ENCODE measurements at places on chromosomes 4 and X. TPM values are rescaled to one million over a fixed set of nuclear protein-coding genes. Genes with fewer than 3 reads are reported as not detected.

The PPBP gene
- total RNA-seq: not detected

The GCNA gene
- 0.66 TPM for total RNA-seq

The EDA2R gene
- 9.3 TPM for total RNA-seq

DNA sequence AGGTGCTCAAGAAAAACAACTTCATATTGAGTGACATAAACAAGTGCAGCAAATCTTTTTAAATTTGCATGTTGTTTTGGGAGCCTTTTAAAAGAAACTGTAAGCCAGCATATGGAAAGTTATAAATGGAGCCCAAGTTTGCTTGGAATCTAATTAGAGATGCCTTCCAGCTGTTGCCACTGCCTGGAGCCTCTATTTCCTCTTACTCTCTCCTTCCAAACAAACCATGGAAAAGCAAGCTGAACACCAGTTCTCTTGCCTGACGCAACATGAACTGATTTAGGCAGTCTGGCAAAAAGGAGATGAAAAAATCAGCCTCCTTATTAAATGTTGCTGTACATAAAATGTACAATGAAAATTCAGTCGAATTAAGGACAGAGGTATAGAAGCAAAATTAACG is 21.5 kb downstream of the ARSJ start:
- H3K27ac ChIP-seq: no peak overlapping the region
- peaks cover 8% of the 10 kb centered on the region for H3K4me1 ChIP-seq
- no peak overlapping the region for H3K4me3 ChIP-seq
- H3K27me3 ChIP-seq: no peaks in the 10 kb centered on the region
- H3K36me3 ChIP-seq: no peaks in the 10 kb centered on the region

- no peak overlapping the region for H3K4me3 ChIP-seq
- H3K27ac ChIP-seq: no peak overlapping the region
- H3K36me3 ChIP-seq: no peaks in the 10 kb centered on the region
- peaks cover 5% of the 10 kb centered on the region for H3K27me3 ChIP-seq
- no peak for DNase-seq
Observed at GRCh38 chr4:56786955-56787354, 34.5 kb downstream of the SPINK2 start.

- DNase-seq: no peak
- no peaks in the 10 kb centered on the region for H3K4me1 ChIP-seq
- H3K27ac ChIP-seq: no peak overlapping the region
Observed at GRCh38 chrX:16852617-16853179, 17.5 kb downstream of the RBBP7 start.

DNA sequence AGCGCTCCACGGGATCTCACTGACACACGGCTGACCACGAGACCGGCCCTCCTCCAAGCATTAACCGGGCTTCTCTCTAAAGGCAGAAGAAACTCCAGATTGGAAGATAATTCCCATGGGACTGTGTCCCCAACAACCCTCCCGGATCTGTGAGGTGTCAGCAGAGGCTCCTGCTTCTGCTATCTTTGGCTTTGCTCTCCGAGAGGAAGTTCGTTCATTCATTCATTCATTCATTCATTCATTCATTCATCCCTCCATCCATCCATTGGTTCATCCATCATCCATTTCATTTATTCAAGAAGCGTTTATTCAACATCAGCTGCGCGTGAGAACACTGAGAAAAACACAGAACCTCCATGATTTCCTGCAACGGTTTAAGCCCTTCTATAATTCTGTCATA is 11.5 kb downstream of the ADRA2C start:
- 0 out of 3 replicates have a peak, but pooled peaks cover 7% of the 10 kb centered on the region for H3K27me3 ChIP-seq
- H3K36me3 ChIP-seq: no peaks in the 10 kb centered on the region
- peaks cover 85% of the 10 kb centered on the region for H3K4me1 ChIP-seq
- no peak overlapping the region for H3K27ac ChIP-seq

DNA sequence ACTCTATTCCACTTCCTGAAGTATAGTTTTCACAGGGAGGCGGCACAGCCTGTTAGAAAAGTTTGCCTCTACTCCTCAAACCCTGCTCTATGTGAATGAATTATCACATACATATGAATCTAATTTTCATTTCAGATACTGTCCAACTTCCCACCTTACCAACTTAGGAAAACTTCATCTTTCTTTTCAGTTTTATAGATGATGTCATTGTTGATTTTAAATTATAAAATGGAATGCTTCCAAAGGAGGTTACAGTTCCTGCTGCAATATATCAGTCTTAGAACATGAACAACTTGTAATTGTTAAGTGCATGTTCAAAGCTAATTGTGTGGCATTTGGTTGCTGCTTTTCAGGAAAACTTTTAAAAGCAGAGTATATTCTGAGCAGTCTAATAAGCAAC is 92.4 kb downstream of the NEUROG2 start:
- H3K4me3 ChIP-seq: no peak overlapping the region
- no peaks in the 10 kb centered on the region for H3K36me3 ChIP-seq
- no peaks in the 10 kb centered on the region for H3K4me1 ChIP-seq
- H3K27me3 ChIP-seq: no peaks in the 10 kb centered on the region

DNA sequence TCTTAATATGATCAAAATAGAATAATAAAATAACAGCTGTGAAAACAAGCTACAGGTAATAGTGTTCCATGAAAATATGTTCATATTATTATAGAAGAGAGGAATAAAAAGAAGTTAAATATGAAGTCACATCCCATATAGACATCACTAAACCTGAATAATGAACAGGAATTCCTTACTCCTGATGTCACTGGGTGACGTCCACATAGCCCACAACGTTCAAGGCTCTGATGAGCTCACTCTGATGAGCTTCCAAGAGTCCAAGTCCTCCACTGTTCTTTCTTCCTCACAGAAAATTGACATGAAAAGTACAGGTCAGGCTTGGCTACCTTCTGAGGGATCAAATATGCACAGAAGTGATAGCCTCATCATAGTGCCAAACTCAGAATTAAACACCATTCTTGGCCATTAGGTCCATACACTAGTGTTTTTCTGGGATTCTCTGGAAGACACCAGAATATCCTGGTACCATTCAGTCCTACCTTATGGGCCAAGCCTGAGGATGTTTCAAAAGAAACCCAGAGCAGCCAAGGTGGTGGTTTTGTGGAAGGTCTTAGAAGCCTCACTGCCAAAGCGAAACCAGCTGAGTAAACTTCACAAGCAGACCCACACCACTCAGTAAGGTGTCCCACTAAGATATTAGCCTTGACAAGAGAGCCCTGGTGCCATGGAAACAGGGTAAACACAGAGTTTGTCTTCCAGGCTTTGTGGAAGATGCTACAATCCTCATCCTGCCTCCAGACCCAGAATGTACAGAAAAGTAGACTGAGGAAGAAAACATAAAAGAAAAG is 138.4 kb upstream of the HHIP start:
- no peaks in the 10 kb centered on the region for H3K27me3 ChIP-seq
- no peak overlapping the region for H3K27ac ChIP-seq
- H3K36me3 ChIP-seq: no peaks in the 10 kb centered on the region
- no peaks in the 10 kb centered on the region for H3K4me1 ChIP-seq
- DNase-seq: no peak

DNA sequence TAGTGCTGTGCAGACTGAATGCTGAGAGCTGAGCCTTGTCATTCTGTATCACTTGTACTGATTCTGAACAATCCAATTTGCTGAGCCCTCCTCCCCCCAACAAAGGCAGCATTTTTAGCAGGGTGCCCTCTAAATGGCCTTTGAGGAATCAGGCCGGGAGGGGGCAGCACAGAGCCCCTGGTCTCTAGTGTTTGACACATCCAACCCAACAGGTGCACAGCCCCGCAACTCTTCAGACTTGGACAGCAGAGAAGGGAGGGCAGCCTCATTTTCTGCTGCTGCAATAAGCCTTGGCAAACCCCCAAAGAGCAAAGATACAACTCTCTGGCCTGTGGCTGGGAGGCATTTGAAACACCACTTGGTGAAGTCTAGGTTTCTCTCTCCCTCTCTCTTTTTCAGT is 3.4 kb downstream of the ATP1B4 start:
- H3K27me3 ChIP-seq: no peaks in the 10 kb centered on the region
- H3K4me3 ChIP-seq: no peak overlapping the region
- no peaks in the 10 kb centered on the region for H3K4me1 ChIP-seq
- no peaks in the 10 kb centered on the region for H3K36me3 ChIP-seq
- DNase-seq: peak; percentile 6
- H3K27ac ChIP-seq: no peak overlapping the region

- no peaks in the 10 kb centered on the region for H3K27me3 ChIP-seq
- DNase-seq: no peak
- H3K4me1 ChIP-seq: no peaks in the 10 kb centered on the region
Observed at GRCh38 chrX:15948318-15948660, 93.7 kb upstream of the AP1S2 start.

DNA sequence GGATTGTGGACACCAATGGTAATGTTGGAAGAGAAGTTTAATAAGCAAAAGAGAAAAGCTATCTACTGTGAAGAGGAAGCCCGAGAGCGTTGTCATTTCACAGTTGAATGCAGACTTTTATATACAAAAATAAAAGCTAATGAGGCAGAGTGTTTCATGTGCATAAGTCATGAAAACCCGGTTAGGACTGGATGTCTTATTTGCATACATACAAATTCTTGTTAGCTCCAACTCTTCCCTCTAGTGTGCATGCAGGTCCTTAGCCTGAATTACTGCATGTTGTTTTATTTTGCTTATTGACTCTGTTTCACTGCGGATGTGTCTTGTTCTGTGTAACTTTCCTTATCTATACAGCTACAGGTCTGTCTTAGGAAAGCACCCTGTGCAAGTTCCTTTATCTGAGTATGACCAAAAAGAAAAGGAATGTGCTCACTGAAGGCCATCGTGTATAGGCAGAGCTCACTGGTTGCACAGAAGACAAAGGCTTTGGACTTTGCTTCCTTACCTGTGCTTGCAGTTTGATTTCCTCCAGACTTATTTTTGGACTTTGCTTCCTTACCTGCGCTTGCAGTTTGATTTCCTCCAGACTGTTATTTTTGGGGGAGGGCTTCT is 25.1 kb upstream of the UGT2B11 start:
- H3K4me3 ChIP-seq: no peak overlapping the region
- DNase-seq: peak; percentile 49

GRCh38 chr4:154623436-154623835 is 11.0 kb upstream of the FGG start:
- no peaks in the 10 kb centered on the region for H3K36me3 ChIP-seq
- H3K27me3 ChIP-seq: no peaks in the 10 kb centered on the region
- H3K4me3 ChIP-seq: no peak overlapping the region
- H3K27ac ChIP-seq: no peak overlapping the region
- H3K4me1 ChIP-seq: peaks cover 32% of the 10 kb centered on the region

DNA sequence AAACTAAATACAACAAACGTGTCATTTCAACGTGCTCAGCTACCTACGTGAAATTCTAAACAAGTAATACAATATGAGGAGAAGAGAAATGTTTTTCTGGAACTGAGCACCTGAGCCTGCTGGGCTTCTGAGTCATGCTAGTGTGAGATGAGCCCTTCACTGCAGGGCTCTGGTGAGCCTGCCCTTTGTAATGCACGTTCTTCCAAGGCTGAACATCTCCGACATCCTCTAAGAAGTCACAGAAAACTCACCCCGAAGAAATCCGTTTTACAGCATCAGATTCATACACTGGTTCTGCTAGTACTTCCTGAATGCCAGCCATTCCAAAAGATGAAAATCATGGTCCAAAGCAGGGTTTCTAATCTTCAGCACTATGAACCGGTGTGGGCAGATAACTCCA is 157.1 kb downstream of the AMELX start:
- no peaks in the 10 kb centered on the region for H3K36me3 ChIP-seq
- H3K4me1 ChIP-seq: no peaks in the 10 kb centered on the region
- DNase-seq: no peak
- H3K27me3 ChIP-seq: no peaks in the 10 kb centered on the region
- H3K4me3 ChIP-seq: no peak overlapping the region

DNA sequence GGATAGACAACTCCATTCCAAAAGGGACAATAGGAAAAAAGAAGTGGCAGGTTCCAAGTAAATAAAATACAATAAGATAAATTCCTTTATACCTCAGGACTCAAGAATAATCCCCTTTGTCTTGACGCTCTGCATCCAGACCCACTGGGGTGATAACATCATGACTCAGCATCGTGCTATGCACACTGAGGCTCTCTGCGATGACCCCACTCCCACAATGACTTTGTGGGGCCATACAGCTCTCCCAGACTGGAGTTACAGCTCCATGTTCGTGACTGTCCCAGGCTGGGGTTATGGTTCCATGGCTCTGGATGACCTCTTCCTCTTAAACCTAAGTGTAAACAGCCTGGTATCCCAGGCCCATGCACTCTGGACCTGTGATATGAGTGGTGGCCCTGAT is 254.5 kb upstream of the ADGRL3 start:
- no peaks in the 10 kb centered on the region for H3K36me3 ChIP-seq
- H3K4me3 ChIP-seq: no peak overlapping the region
- DNase-seq: no peak
- no peaks in the 10 kb centered on the region for H3K27me3 ChIP-seq

DNA sequence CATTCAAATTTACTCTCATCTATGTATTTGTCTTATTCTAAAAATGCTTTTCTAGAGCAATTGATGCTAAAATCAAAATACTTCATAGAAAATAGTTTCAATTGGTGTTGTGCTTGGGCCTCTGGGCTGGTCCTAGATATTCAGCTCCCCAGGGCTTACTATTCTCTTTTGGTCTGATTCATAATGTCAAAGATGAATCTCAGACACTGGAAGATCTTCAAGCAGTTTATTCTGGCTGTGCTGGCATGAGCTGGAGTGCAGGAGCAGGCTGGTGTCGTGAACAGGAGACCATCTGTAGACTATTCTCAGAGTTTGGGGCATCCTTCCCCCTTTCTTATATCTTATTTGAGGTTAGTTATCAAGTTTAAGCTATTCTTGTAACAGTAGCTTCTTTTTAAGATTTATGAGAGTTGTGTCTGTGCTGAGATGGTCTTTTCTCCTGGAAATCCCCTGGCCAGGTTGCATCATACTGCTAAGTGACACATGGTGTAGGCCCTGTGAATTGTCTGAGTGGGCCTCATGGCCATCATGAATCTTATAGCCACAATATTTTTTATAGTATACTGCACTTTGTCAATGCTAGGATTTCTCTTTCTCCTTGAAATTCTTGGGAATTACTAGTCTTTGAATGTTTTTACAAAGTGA is 1624.0 kb upstream of the IGFBP7 start:
- H3K4me1 ChIP-seq: no peaks in the 10 kb centered on the region
- no peaks in the 10 kb centered on the region for H3K36me3 ChIP-seq
- no peak for DNase-seq
- H3K27ac ChIP-seq: no peak overlapping the region
- no peak overlapping the region for H3K4me3 ChIP-seq
- no peaks in the 10 kb centered on the region for H3K27me3 ChIP-seq

DNA sequence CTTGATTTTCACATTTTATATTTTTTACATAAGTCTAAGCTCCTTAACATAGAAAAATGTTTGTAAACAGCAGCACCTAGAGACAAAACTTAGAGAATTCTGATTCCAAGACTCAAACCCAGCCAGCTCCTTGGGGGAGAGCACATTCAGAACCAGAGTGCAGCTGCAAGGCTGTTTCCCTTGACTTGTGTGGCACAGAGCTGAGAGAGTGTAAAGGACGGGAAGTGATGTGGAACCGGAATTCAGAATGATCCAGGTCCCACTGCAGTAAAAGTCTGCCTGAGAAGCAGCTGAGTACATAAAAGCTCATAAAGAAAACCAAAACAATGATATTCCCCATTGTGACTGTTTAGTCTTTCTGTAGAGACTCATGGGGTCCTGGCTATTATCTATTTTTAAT is 713.8 kb downstream of the RAB28 start:
- H3K27ac ChIP-seq: no peak overlapping the region
- H3K36me3 ChIP-seq: no peaks in the 10 kb centered on the region
- no peak overlapping the region for H3K4me3 ChIP-seq
